ENCODE measurements at places on chromosomes 4 and X. TPM values are rescaled to one million over a fixed set of nuclear protein-coding genes. Genes with fewer than 3 reads are reported as not detected.

The DSPP gene
- total RNA-seq = not detected

- DNase-seq = no peak
Observed at GRCh38 chr4:105182211-105182610, 35.5 kb downstream of the TET2 start.

The PRKX gene
- 2.8 TPM for total RNA-seq

The ADGRL3 gene
- total RNA-seq = 5.1 TPM

DNA sequence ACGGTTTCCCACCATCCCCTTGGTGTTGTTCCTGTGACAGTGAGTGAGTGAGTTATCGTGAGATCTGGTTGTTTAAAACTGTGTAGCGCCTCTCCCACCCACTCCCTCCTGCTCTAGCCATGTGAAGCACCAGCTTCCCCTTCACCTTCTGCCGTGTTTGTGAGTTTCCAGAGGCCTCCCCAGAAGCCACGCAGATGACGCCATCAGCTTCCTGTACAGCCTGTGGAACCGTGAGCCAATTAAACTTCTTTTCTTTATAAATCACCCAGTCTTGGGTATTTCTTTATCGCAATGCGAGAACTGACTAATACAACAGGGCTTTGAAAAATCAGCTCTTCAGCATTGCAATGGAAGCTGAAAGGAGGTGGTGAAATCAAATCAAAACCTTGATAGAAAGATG lies 50.0 kb downstream of the FGFBP1 start:
- DNase-seq = no peak

The PAGE2 gene
- total RNA-seq = not detected

- DNase-seq = peak; percentile 49
Observed at GRCh38 chrX:19739683-19740082, 147.7 kb downstream of the SH3KBP1 start.

The SYN1 gene
- 11.9 TPM for total RNA-seq

DNA sequence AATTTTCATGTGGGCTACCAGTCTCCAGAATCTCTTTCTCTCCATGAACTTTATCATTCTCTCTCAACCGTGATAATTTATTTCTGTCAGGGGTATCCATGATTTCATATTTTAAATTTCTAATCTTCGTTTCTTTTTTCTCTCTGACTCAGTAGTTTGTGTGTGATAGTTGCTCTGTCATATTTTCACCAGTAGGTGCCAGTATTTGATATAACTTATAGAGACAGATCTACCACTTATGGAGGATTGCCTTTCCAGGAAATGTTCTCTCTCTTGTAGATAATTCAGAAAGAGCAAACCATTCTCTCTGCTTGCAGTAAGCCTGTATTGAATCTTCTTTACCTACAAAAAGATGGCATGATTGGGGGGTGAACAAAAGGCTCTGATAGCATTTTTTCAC lies 79.3 kb upstream of the DYNLT3 start:
- DNase-seq = no peak

GRCh38 chrX:130893356-130894085 lies 9.5 kb downstream of the ENOX2 start:
- no peak for DNase-seq

DNA sequence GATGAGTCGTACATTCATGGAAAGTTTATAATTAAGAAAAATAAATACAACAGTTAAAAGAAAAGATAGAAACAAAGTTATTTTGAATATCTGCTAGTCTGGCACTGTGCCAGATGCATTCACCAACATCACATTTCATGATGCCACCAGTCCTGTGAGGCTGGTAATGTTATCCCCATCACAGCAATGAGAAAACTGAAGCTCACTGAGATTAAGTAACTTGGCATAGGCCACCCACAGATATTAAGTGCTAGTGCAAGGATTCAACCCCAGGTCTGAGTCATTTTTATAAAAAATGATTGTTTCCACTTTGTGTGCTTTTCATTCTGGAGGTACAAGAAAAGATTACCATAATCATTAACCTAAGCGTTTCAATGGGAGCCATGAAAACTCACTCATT lies 65.0 kb upstream of the IL15 start:
- DNase-seq = no peak
